ENCODE measurements at places on chromosomes 4 and X.

DNA sequence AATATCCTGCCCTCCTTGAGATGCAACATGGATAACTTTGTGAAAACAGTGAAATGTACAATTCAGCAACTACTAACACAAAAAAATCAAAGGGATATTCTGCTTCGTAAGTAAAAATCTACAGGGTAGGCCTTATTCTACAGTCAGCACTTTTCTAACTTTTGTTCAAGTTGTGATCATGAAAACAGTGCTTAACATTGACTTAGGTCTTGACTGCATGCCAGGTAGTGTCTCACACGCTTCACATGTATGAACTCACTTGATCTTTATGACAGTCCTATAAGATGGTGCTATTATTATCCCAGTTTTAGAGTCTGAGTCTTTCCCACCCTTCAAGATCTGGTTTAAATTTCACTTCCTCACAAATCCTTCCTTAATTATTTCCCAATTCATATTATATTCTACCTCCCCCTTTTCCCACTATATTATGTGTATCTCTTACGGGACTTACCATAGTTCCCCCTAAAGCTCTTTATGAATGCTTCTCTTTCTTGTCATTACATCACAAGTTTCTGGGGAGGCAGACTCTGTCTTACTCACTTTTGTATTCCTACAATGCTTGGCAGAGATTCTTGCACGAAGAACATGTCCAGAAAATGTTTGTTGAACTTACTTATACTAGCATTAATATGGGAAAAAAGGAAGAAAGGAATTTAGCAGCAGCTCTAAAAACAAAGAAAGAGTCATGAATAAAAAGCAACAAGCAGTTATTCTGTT, 179.8 kb downstream of the SCFD2 start:
- DNase-seq = no peak

GRCh38 chrX:28946846-28947245, 359.6 kb downstream of the IL1RAPL1 start:
- no peak for DNase-seq

- no peak for DNase-seq
Measured at GRCh38 chr4:54359919-54360650, 131.0 kb downstream of the PDGFRA start.

DNA sequence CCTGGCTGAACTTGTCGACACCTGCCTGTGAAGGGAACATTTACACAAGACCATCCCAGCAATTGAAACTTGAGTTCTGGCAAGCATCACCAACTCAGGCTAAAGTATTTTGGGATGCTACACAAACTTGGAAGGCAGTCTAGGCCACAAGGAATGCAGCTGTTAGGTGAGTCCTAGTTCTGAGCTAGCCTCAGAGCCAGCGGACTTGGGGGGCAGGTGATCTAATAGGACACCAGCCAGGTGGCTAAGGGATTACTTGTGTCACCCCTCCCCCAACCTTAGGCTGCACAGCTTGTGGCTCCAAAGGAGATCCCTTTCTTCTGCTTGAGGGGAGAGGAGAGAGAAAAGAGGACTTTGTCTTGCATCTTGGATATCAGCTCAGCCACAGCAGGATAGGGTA, 62.3 kb upstream of the DKK2 start:
- no peak for DNase-seq

DNA sequence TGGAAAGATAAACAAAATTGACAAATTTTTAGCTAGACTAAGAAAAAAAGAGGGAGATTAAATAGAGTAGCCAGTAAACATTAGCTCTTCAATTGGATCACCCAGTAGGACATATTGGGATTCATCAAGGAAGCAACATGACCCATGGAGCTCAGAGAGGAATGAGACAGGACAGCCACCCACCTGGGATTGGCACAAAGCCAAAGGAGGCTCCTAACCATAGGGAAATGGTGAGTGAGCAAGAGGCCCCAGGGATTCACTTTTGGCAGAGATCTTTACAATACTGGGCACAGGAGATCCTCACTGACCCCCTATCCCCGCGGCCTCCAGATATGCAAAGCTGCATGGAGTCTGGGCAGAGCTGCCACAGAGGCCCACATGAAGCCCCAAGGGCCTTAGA, 34.8 kb upstream of the CXCL6 start:
- DNase-seq = no peak

- no peak for DNase-seq
Measured at GRCh38 chr4:184528051-184528450, 53.7 kb upstream of the IRF2 start.

- DNase-seq = no peak
Measured at GRCh38 chrX:134541906-134542305, 81.9 kb downstream of the HPRT1 start.

DNA sequence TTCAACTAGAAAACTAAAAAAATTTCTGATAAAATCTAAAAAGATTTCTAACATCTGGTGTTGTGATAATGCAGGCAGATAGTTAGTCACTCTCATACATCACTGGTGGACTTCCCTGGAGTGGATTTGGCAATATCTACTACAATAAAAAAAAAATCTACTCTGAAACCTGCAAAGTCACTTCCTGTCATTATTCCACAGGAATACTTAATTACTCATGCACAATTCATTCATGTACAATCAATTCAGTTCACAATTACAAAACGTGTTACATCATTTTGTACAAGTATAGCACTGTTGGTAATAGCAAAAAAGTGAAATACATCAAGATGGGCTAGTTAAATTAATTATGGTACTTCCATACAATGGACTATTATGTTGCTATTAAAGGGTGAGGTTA, 16.5 kb upstream of the RHOH start:
- no peak for DNase-seq

GRCh38 chr4:147928400-147928799, 196.5 kb downstream of the ARHGAP10 start:
- no peak for DNase-seq

- DNase-seq = no peak
Measured at GRCh38 chr4:5110901-5111300, 59.6 kb downstream of the STK32B start.

- DNase-seq = no peak
Measured at GRCh38 chr4:153191795-153192363, 12.4 kb upstream of the TRIM2 start.

DNA sequence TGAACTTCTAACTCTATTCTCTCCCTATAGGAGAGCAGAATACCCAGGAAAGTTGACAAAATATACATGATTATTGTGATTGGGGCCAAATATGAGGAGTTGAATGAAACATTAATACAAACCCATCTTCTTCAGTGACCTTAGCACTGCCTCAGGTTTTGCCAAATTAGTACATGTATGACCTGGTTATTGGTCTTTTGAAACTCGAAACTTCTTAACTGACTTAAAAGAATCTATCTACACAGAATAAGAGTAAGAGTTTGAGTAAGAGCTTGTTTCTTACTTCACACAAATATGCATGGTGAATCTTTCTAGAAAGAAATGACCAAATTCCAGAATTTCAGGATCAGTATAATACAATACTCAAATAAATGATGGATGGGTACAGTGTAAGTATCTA, 213.0 kb upstream of the GK2 start:
- DNase-seq = no peak

GRCh38 chr4:87857789-87858188, 25.0 kb downstream of the MEPE start:
- DNase-seq = no peak

GRCh38 chr4:89312066-89312465, 4.5 kb upstream of the GPRIN3 start:
- no peak for DNase-seq

DNA sequence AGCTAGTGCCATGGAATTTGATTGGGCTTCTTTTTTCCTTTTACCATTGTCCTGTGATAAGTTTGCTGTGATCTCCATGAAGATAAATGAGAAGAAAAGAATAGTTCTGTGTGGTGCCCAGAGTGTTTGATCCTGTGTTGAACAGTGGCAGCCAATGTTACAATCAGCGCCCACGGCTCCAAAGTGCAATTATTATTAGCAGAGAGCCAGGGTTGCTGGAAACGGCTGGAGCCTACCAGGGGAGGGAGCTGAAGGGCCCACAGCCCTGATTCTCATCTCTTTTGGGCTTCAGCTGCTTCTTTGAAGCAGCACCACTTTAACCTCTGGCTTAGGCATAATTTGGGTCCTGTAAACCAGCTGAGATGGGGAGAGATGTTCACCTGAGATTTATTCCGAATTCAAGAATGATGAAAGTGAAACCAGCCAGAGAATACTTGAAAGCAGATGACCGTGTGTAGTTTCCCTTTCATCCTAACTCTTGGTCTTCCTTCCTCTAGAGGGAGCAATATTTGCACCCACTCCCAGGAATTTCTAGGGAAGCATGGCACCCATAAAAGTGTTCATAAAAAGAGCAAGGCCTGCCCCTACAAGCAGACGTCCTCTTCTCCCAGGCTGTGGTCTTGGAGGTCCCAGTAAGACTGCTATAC, 298.3 kb downstream of the EVC2 start:
- no peak for DNase-seq

- DNase-seq = no peak
Measured at GRCh38 chrX:104707572-104707971, 141.6 kb downstream of the IL1RAPL2 start.

DNA sequence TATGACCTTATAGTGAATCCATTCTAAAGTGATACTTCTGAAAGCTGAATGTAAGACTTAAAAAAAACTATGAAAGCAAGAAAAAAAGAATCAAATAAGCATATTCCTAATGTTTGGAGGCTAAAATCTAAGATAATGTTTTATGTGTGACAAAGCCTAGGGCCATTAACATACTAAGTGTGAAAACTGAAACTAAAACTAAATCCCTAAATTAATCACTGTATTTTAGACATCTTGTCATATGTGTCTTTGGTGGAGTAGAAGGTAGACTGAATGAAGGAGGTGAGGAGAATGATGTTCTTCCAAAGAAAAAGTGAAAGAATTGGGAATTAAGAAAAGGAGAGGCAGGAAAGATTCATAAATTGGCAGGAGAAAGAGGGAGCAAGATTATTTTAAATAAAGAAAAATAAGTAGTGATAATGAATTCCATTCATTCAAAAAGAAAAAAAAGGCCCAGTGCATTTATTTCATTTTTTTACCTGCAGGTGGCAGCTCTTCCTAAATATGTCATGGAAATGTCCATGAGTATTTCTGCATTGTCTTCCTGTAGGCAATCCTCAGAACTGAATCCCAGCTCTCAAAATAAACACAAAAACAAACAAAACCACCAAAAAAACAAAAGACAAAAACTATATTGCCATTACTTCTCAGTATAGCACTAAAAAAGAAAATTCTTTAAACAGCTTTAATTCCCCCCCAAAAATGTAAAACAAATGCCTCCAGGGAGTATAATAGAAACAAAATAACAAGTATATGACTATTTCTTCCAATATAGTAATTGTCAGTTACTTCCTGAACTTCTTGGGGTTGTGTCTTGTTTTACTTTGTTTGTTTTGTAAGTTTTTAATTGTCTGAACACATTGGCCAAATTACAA, 17.0 kb upstream of the AP1AR start:
- peak; percentile 19 for DNase-seq

GRCh38 chr4:1748465-1748995, 27.2 kb downstream of the TACC3 start:
- peak; percentile 76 for DNase-seq

- no peak for DNase-seq
Measured at GRCh38 chr4:38002451-38003071, 42.4 kb downstream of the PTTG2 start.

- no peak for DNase-seq
Measured at GRCh38 chr4:153661908-153662307, 22.2 kb upstream of the TLR2 start.

DNA sequence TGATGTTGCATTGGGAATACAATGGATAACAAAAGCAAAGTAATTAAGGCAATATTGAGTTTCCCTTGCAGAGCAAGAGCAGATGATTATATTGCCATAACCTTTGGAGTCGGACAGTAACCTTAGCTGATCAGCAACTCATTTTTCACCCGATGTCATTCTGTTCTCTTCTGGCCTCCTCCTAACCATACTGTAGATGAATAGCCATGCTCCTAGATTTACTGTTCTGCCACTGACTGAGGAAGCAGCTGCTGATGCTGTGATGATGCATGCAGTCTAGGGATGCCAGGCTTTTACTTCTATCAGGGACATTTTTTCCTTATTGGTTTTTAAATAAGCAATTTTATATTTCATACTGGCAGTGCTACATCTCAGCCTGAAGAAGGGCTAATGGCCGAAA, 443.9 kb downstream of the GPAT3 start:
- DNase-seq = no peak

DNA sequence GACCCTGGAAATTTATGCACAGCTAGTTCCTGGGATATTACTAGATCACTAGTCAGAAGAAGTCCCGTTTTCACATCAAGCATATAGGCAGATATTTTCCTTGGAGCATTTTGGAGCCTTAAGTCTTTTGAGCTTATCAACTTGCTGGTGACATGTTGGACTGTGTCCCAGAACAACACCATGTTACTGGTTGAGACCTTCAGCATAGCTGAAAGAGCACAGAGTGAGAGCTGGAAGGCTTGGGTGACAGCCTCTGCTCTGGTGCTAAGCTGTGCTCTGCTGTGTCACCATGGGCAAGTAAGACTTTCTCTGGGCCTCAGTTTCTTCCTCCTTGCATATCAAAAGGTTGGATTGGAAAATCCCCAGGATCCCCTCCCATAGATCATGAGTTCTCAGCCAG, 116.6 kb upstream of the FRMPD4 start:
- no peak for DNase-seq

DNA sequence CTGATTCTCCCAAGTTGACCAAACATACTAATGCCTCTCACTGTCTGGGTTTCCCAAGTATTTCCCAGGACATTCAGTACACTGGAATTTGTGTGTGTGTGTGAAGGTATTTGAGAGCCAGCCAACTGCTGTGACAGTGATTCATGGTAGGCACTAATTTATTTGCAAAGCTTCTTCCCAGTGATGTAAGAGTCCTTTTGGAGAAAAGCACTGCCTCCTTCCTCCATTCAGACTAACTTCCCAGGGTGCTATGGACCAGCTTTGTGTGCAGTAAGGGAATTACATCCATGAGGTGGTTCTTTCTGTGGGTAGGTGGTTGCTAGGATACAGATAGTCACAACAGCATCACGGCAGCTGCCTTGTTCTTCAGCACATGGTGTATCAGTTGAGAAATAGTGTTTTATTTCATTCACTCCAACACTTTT, 8.7 kb downstream of the EGF start:
- DNase-seq = no peak

GRCh38 chr4:64158648-64159326, 250.5 kb downstream of the TECRL start:
- DNase-seq = peak; percentile 15

DNA sequence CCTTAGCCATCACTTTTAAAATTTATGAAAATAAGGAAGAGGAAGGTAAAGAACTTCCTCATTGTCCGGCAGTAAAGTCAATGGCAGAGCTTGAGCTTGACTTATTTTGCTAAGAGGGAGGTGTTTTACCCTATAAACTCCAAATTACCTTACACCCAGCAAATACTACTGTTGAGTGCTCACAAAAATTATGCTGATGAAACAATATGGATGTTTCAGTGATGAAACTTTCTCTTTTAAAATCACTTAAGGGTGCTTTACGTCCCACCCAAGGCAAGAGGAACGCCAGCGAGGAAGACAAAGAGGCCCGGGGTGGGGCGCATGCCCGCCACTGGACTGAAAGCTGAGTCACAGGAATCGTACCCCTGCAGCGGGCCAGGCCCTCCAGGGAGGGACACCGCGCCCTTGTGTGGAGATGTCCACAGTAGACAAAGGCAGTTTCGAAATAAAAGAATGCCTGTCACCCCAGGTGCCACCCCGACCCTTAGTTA, 560 bp upstream of the TMSB4X start:
- DNase-seq = peak; percentile 9

Measured in hematopoietic multipotent progenitor cell treated with erythropoietin and hydrocortisone succinate and interleukin-3 and kit ligand, for 17 days (in vitro differentiated cells).